Activated naive CD4-positive, alpha-beta T cell (primary cell): ENCODE measurements at places on chromosomes 12 and 14.

DNA sequence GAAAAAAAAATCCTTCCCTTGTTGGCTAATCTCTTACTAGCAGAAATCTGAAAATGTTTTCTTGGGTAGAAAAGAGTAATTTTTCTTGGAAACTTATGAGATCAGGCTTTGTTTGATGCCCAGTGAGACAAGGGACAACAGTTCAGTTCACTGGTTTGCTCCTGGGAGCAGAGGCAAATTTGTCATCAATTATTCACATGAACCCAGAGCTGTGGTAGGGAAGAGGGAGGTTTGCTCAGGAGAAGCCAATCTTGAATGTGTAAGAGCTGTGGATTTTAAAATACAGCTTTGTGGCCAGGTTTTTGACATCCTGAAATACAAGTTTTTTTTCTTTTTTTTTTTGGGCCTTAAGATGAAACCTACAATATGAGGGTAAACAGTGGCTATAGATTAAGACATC lies 426.6 kb downstream of the ATP23 start:
- no peak for DNase-seq

GRCh38 chr14:76126076-76126475 lies 25.6 kb upstream of the GPATCH2L start:
- no peak for DNase-seq

DNA sequence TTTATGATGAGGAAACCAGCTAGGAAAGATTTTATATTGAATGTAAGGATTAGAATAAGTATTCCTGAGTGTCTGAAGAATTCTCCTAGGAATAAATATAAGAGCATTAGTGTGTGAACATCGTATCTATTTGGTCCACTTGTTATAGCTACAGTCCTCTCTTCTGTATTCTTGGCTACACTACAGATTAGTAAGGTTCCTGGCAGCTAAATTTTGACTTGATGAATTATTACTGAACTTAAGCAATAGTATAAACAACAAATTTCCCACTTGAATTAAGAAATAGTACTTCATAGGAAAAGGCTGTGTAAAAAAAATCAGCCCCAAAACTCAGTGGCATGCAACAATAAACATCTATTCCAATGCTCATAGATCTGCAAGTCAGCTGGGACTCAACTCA lies 138.4 kb upstream of the G2E3 start:
- no peak for DNase-seq

GRCh38 chr14:88252498-88252897 lies 70.6 kb downstream of the KCNK10 start:
- no peak for DNase-seq

DNA sequence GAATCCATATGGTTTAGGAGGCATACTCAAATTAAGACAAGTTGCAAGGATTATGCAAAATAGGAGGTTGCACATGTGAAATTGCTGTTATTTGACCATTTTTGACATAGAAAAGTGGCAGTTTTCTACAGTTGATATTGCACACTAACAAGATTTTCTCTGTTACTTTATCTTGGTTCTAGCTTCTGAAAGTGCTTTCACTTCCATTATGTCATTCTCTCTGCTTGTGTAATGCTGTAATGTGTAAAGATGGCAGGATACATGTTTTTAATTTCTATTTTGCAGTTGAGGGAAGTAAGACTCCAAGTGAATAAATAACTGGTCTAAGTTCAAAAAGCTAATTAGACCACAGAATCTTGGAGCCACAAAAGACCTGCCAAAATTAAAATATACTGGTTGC lies 60.6 kb downstream of the MYRFL start:
- DNase-seq, result no peak

- no peak for DNase-seq
Measured at GRCh38 chr12:42584651-42585111, 4.9 kb downstream of the PRICKLE1 start.

DNA sequence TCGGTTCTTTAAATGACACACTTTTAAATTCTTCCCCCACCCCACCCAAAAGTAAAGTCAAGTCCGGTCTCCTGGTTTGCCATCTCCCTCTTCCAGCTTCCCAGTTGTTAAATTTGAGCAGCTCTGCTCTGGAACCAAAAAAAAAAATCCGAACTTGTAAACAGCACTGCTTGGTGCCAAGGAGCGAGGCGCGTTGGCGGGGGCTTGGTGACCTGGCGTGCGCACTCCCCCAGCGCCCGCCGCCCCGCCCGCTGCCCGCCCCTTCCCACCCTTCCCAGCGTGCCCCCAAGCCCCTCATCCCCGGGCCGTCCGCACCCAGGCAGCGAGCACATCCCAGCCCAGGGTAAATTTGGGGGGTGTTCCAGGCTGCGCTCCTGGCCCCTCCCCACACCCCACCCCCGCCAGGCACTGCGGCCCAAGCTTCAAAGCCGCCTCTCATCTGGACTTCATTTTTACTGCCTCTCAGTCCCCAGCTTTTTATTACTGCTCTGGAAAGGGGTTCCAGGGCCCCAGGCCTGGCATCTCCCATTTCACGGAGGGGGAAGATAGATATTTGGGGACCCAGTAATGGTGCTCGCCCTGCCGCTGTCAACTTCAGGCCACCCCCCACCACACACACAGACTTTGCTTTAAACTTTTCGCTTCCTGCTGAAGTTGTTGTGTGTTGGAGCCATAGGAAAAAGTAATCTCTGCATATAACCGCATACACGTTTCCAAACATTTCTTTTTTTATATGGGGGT lies 11.7 kb upstream of the ITGB7 start:
- DNase-seq, result no peak

DNA sequence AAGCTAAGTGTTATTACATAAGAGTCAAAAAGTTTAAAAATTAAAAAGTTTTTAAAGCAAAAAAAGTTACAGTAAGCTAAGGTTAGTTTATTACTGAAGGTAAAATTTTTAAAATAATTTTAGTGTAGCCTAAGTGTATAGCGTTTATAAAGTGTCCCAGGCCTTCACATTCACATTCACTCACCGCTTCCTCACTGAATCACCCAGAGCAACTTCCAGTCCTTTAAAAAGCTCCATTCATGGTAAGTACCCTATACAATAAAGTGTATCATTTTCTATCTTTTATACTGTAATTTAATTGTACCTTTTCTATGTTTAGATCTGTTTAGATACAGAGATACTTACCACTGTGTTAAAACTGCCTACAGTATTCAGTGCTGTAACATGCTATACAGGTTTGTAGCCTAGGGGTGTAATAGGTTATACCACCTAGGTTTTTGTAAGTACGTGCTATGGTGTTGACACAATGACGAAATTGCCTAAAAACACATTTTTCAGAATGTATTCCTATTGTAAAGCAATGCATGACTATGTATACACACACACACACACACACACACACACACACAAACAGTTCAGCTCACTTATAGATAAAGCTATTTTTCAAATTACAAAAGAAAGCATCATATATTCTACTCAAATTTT lies 3.7 kb downstream of the CLEC14A start:
- DNase-seq, result no peak

- DNase-seq, result no peak
Measured at GRCh38 chr14:40574780-40575179, 1031.9 kb upstream of the LRFN5 start.
